Esophagus mucosa (tissue), 1 donor: ENCODE measurements at places on chromosomes 13 and 19. TPM values are rescaled to one million over a fixed set of nuclear protein-coding genes. Genes with fewer than 3 reads are reported as not detected.

The VAV1 gene
- 1.3 TPM for total RNA-seq

The CPB2 gene
- not detected for total RNA-seq

The MBD3L4 gene
- not detected for total RNA-seq

The ZNF579 gene
- 3.4 TPM for total RNA-seq

The SULT2B1 gene
- total RNA-seq, result 245 TPM

The NDUFA7 gene
- 52.2 TPM for total RNA-seq

DNA sequence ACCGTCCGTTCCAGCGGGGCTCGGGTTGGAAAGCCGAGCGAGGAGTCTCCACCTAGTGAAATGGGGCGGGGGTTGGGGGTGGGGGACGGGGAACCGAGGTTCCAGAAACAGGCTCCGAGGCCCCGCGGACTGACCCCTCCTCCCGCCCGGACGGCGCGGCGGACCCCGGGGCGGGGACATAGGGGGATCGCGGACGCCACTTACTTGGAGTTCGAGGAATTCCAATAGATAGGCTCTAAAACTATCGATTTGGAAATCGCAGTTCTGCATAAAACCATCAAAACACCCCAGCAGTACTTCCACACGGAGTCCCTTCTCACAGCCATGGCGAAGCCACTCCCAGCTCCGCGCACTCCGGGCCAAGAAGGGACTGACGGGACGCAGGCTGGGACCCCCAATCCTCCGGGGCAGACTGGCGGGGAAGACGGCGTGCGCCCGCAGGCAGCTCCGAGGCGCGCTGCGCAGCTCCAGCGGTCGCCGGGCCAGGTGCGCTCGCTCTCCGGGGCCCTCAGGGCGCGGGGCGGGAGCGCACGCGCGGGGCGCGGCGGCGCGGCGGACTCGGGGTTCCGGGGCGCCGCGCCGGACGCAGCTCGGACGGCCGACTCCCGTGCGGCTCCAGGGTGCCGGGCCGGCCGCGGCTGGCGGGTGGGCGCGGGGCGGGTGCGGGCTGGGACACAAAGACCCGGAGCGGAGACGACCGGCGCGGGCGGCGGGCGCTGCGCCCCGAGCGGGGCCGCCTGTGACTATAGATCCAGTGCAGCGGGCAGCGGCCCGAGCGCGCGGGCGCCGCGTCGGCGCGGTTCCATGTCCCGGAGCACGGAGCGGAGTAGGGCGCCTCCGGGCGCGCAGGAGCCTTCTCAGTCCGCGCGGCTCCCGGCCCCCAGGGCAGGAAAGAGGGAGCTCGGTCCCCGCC, 567 bp downstream of the EFNB2 start:
- no peak for ATAC-seq

DNA sequence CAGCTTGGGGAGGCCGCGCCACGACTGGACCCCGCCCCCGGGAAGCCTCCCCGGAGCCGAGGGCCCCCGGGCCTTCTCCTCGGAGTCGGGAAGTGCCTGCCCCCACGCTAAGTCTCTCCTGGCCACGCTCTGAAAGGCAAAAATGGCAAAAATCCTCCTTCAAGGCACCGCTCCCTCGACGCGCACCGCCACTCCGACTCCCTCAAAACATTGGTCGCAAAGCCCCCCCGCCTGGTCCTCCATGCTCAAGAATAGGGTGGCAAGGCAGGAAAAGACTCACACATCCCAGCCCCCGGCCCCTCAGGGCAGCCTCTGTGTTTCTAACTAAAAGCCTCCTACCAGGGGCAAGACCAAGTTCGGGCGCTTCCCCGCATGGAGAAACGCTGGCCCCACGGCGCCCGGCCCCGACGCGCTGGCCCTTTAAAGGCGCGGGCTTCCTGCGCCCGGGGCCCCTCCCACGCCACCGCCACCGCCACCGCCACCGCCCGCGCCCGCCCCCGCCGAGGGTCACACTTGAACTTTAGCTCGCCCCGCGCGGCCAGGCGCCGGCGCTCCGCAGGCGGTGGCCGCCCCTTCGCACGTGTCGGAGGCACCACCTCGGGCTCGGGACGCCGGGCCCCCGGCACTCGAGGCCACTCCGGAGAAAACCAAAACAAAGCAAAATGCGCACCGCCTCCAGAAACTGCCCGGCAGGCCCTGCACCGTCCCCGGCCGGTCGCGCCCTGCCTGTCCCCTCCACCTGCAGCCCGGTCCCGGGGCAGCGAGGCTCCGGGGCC, 1.9 kb downstream of the FOXO1 start:
- ATAC-seq, result peak; percentile 66

DNA sequence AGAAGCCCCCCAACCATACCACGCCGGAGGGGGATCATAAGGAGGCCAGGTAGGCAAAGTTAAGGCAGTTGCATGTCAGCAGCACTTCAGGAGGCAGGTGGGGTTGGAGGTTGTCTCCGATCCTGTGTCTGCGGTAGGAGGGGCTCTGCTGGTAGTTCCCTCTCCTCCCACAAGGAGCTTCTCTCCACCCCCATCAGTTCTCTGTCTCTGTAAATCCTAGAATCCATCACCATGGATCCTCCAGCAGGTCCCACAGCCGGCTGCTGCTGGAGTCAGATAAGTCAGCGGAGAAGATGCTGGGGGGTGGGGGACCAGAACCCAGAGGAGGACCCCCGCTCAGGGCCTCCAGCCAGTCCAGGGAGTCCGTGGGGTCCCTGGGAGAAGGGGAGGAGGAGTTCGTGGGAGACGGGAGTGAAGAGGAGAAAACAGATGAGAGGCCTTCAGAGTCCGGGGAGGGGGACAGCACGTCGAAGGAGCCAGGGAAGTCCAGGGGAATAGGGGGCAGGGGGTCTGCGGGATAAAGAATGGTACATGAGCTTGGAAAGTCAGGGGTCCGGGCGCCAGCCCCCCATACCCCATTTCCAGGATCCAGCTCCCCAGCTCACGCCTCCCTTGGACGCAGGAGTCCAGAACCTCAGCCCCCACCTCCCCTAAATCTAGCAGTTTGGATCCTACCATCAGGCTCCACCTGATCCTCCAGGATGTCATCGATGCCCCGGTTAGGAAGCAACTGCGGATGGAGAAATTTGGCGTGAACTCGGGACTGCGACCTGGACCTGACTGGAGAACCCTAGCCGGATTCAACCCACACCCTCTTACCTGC, 6.3 kb downstream of the MAMSTR start:
- no peak for ATAC-seq

DNA sequence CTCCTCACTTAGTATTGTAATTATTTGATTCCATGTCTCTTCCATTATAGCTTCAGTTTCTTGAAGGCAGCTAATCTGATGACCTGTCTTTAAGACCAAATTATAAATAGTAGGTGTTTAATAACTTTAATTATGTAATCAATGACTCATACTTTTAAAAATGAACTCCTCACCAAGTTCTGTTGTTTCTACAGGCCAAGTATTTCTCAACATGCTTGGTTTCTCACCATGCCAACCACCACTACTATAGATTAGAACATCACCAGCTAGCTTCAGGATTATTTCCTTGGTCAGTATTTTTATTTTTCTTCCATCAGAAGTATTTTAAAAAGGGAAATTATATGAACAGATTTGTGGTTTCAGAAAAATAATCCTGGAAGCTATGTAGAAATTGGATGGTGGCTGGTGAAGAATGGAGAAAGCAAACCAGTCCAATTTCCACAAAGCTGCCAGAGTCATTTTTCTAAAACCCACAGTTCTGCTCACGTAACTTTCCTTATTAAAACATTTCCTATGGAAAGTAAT, 237.7 kb upstream of the DACH1 start:
- ATAC-seq, result no peak

DNA sequence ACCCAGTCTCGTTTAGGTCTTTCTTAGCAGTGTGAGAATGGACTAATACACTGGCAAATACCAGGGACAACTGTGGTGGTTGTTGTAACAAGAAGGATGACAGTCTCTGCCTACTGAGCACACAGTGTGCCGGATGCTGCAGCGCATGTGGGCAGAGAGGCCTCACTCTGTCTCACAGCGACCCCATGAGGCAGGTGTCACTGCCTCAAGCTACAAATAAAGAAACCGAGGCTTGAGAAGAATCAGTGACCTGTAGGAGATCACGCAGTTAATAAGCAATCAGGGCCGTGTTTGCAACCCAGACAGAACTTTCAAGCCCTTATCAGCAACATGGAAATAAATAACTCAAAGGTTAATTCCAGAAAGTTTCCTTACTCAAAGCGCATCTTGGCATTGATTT, 40.5 kb upstream of the GAS6 start:
- ATAC-seq, result peak; percentile 72

GRCh38 chr13:40063278-40063698, 407.8 kb downstream of the COG6 start:
- ATAC-seq, result no peak

DNA sequence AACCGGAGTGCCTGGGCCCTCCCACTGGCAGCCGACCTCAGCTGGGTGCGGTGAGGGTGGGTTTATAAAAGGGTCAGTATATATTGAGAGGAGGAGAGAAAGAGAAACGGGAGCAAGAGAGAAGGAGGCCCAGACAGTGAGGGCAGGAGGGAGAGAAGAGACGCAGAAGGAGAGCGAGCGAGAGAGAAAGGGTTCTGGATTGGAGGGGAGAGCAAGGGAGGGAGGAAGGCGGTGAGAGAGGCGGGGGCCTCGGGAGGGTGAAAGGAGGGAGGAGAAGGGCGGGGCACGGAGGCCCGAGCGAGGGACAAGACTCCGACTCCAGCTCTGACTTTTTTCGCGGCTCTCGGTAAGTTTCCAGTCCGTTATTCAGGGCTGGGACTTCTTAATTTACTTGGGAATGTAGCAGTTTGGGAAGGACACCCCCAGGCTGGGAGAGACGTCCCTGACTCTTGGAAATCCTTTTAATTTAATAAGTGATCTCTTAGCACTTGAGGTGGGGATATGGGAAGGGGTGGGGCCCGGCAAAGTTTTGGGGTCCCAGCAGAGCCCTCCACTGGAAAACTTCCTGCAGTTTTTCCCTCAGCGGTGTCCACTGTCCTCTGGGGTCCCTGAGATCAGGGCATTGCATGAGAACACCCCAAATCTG, at the start of gene EMP3:
Gene EMP3, plus strand, starts transcription at position 288 of the 646 bp plus-strand sequence. CDS start 1,293 bp downstream, outside the sequence.
- no peak for ATAC-seq

GRCh38 chr19:18991468-18991867, 41.8 kb downstream of the SUGP2 start:
- ATAC-seq, result no peak
